ENCODE measurements at places on chromosomes 7 and 10.

DNA sequence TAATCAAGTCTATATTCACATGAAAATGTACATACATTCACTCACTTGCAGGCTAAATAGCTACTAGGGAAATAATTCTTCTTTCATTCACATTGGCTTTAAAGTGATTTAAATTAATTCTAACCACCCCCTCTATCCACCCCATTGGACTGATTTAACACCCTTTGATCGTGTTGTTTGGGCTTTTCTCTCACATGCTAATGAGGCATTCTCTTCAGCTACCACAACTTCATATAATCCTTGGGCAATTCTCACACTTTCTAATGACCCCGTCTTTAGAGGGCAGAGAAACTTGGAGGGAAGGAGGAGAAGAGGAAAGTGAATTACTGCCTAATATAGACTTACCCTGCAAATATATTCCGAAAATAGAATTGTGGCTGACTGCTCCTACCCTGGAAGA, 24.6 kb downstream of the GRM3 start:
- DNase-seq: no peak

DNA sequence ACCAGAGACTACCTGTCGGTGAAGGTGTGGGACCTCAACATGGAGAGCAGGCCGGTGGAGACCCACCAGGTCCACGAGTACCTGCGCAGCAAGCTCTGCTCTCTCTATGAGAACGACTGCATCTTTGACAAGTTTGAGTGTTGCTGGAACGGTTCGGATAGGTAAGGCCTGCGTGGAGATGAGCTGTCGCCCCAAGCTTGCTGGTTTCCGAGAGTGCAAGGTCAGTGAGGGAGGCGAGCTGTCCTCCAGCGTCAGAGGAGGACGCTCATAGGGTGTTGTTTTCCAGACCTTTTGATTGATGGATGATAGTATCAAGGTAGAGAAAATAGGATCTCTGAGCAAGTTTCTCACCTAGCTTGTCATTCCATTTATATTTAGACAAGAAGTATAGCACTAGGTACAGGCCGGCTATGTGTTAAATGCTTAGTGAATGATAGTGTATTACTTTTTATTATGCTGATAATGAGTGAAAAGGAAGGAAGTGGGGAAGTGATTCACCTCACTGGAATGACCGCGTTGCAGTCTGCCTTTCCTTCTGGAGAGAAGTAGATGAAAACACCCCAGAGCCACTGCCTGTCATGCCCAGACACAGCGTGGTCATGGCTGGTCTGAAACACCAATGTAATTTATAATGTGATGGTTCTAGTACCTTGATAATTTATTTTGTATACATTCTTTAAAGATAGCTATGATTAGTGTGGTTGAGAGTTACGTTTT, 33.9 kb downstream of the BNIP3 start:
- no peak for DNase-seq

- no peak for DNase-seq
These were observed 42.0 kb downstream of the ZNF783 start for GRCh38 chr7:149304006-149304405.

GRCh38 chr7:69683002-69683401, 84.7 kb downstream of the AUTS2 start:
- DNase-seq: no peak

GRCh38 chr10:16193241-16193640, 243.6 kb upstream of the PTER start:
- no peak for DNase-seq

DNA sequence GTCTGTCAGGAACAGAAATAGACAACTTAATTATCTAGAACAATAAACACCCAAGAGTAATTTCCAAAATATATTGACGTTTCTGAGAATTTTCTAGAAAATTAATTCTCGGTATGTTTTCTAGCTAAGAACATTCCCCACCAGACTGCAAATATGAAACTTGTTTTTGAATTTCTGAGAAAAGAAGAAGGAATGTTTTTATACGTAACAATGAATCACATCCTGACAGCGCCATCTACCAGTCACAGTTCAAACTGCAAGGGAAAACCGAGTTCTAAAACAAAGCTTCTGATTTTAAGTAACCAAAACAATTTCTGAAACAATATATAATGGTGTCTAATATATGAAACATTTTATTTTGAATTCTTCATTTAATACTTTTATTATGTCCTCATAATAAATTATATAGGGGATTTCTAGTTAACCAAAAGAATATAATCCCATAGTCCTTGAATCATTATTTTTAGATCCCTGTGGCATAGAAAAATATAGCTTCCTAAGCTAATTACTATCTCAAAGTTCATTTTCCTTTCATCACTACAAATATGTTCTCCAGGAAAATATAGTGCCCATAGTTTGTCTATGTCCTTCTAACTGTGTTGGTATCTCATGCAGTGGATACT, 34.5 kb upstream of the MEOX2 start:
- DNase-seq: peak; percentile 0

- DNase-seq: no peak
These were observed 48.6 kb downstream of the EXOC4 start for GRCh38 chr7:133301444-133301843.

DNA sequence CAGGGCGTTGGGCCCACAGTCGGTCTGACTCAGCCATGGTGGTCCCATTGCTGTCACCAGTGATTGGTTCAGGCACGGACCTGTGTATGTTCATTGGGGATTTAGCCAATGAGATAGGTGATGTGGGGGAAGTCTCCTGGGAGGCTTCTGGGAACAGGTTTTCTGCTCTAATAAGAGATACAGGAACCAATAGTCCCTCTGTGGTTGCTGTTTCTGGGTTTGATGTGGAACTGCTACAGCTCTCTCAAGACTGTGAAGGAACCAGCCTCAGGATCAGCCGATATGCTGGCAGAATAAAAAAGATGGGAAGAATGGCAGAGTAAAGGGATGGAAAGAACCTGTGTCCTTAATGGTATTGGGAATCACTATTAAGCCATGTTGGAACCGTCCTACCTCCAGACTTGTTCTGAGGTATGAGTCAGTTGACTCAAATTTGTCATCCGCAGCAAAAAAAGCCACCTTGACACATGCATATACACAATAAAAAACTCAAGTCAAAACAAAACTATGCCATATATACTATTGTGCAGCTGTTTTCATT, 70.6 kb downstream of the MCMBP start:
- DNase-seq: no peak

DNA sequence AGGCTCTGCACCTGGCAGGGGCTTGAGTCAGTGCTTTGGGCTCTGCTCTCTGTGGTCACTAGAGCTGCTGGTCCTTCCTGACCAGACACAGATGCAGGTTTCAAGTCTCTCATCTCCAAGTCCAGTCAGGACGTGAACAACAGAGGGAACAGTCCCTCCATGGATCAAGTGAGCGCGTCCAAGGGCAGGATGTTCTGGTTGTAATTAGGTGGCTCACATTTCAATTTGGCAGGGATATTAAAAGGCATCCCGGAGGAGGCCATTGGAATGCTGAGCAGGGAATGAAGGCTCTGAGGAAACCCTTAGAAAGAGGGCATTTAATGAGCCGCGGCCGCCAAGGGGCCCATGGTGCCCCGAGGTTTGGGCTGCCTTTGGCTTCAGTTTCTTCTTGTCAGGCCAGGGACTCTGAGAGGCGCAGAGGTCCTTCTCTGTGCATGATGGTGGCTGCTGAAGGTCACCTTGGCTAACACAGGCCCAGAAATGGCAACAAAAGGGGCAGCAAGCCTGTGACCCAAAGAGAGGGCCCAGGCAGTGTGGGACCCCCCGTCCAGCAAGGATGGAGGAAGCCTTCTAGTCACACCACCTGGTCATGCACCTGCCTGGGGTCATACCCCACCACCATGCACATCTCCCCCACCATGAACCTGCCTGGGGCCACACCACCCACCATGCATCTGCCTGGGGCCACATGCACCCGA, 30.7 kb upstream of the INPP5A start:
- no peak for DNase-seq

- DNase-seq: no peak
These were observed 504 bp upstream of the TRRAP start for GRCh38 chr7:98877692-98878364.

DNA sequence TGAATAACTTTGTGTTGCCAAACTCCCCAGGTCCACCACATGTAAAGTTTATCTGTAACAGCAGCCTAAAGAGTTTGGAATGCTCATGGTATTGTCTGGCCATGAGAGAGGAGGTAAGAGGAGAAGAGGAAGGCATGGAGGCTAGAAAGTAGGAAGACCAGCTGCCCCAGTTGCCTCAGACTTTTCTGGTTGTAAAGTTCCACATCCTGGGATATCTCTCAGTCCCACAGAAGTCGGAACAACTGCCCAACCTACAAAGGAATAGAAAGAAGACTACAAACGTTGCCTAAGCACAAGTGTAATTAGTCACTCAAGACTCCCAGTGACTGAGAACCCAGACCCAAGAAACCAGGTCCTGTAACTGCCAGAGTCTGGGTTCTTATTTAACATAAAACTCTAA, 47.3 kb downstream of the CREB3L2 start:
- peak; percentile 16 for DNase-seq

GRCh38 chr7:20197837-20198236, 19.3 kb downstream of the MACC1 start:
- no peak for DNase-seq

- no peak for DNase-seq
These were observed 71.5 kb downstream of the ST7 start for GRCh38 chr7:117024811-117025210.

DNA sequence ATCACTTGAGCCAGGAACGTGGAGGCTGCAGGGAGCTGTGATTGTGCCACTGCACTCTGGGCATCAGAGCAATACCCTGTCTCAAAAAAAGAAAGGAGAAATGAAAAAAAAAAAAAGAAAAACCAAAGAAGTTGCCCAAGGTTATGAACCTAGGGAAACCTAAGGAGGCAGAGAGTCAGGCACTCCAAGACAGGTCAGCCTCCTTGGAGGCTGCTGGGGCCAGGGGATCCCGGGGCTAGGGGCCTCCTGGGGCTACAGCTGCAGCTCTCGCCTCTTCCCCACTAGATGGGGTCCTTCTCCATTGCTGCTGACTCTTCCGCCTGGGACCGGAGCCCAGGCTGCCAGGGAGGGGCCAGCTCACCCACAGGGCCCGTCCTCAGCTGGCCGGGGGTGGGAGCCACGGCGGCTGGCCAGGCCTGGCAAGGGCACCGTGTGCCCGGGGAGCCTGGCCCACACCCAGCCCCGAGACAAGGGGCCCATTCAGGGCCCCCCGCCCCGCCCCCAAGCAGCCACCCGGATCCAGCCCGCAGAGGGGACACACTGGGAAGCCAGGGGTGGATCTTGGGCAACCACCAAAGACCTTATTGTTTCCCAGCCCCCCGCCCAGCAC, 1.7 kb upstream of the SPACDR start:
- DNase-seq: peak; percentile 25

DNA sequence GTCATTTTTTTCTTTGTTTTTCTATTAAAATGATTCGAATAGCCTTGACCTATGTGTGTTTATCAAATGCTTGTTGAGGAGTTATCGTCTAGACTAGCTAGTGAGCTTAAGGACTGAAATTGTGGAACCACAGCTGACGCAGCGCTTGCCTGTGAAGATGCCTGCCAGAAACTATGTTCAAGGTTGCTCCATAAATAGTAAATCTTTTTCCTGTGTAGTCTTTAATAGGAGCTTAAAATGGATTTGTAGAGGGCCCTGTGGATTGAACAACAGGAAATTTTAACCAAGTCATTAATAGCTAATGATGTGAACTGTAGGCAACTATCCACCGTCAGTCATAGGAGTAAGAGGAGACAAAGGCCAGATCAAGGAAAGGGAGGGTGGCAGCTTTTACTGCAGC, 145.1 kb downstream of the GNAI1 start:
- no peak for DNase-seq

- DNase-seq: no peak
These were observed 8.4 kb downstream of the OSBPL3 start for GRCh38 chr7:24971333-24972165.

- no peak for DNase-seq
These were observed 70.8 kb downstream of the GRK5 start for GRCh38 chr10:119278126-119278709.

DNA sequence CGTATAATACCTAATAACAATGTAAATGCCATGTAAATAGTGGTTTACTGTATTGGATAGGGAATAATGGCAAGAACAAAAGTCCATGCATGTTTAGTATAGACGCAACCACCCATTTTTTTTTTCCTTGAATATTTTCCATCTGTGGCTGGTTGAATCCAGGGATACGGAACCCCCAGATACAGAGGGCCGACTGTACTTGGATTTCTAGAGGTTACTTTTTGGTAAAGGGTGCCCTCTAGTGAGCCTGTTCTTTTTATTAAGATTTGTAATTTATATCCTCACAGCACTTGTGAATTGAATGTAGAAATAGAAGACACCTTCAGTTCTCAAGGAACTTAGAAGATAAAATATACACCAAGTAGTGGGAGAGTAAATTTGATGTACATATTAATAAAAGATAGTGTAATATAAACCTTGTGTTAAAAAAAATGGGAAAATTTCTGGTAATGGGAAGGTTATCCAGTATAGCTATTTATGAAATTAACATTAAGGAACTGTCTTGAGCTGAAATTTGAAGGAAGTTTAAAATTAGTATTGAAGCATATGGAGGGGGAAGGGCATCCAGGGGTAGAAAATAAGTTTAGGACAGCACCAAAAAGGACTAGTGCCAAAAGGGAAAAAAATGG, 32.0 kb downstream of the EXOC6 start:
- peak; percentile 61 for DNase-seq

DNA sequence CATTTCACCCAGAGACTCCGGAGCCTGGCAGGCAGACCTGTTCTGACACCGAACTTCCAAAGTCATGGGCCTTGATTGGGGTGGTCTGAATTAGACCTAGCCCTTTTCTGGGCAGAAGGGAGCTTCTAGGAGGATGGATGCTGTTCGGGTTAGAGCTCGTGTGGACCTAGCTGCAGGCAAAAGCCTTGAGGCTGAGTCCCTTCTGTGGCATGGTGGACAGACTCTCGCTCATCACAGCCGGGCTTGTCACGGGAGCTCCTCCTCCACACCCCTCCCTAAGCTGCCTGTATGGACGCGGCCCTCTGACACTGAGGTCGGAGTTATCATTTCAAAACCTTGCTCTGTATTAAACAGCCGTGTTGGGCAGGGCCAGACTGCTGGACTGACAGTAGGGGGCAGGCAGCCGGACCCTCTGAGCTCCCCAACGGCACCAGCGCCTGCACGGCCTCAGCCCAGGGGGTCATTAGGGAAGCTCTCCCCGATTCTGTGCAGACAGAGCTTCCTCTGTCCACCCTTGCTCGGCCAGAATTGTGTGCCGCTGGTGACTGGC, 2.2 kb downstream of the IRF5 start:
- peak; percentile 84 for DNase-seq

Data from MV-4-11 (cell line).